Brain pericyte (primary cell): ENCODE measurements at places on chromosomes 5 and 9.

- no peak for DNase-seq
These were observed 296.0 kb downstream of the SPOCK1 start for GRCh38 chr5:137203011-137203632.

- no peak for DNase-seq
These were observed 6.3 kb downstream of the ADGRD2 start for GRCh38 chr9:124456341-124457078.

DNA sequence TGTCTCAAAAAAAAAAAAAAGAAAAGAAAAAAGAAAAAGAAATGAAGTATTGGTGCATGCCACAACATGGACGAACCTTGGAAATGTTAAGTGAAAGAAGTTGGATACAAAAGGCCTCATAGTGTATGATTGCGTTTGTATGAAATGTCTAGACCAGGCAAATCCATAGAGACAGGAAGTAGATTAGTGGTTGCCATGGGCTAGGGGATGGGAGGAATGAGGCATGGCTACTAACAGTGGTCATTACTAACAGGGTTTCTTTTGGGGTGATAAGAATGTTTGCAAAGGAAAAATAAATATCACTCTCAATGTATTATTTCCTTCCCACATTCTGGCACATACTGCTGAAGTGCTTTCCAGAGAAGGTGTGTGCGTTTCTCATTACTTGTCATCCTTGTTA lies 44.1 kb downstream of the UGCG start:
- no peak for DNase-seq

GRCh38 chr9:100498592-100498991 lies 25.6 kb downstream of the TMEFF1 start:
- DNase-seq, result no peak

GRCh38 chr9:105154723-105155191 lies 89.7 kb upstream of the SLC44A1 start:
- no peak for DNase-seq

DNA sequence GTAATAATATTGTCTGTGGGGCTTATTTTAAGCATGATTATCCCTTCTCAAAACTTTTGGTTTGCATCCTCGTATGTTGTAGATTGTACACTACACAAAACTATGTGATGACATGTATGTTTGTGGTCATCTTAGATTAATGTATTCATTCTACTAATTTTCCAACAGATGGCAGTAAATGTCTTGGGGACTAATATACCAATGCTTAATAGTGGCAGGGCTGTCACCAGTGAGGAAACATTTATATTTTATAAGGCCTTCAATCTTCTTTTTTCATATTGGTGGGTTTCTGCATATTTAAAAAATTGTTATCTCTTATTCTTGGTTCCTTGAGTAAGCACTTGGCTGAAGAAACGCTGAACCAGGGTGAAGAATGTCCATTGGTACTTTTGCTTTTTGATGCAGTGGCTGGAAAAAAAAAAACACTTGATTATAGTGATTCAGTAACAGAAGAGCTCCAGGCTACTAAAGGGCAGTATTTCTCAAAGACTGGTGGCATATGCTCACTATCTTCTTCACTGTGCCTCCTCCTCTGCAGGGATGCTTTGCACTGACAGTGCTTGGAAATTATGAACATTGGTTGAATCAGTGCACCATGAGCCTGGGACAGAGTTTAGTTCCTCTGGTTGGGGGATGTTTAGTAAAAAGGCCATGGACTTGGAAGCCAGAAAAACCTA lies 530.3 kb downstream of the RASEF start:
- DNase-seq, result no peak

GRCh38 chr9:76044266-76044819 lies 153.9 kb downstream of the PCSK5 start:
- DNase-seq, result no peak

DNA sequence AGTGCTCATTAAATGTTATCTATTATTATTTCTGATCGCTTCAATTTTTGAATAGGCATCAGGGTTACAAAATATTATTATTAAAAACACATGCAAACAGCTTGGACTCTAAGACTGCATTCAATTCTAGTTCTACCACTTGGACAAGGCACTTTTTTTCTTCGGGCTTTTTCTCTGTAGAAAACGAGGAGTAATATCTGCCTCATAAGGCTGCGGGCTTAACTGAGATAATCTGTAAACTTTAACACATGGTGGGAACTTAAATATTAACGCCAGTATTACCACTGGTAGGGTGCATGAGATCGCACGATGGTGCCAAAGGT lies 511 bp upstream of the SPDL1 start:
- no peak for DNase-seq

DNA sequence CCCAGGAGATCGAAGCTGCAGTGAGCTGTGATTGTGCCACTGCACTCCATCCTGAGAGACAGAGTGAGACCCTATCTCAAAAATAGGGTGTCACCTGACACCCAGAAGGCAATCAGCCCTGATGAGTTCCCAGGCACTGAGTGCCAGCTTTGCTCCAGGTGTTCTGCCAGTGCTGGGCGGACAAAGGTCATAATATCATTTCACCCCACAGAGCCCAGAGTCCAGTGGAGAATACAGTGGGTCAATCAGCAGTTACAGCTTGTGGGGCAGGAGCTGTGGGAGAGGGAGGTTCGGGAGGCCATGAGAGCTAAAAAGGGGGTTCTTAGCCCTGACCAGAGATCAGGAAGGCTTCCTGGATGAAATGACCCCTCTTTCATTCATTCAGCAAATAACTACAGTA lies 24.4 kb upstream of the SH3RF2 start:
- no peak for DNase-seq
